Hematopoietic multipotent progenitor cell treated with erythropoietin and hydrocortisone succinate and interleukin-3 and kit ligand, for 17 days (in vitro differentiated cells): ENCODE measurements at places on chromosomes 4 and X.

- DNase-seq = no peak
Measured at GRCh38 chr4:168335621-168336020, 17.1 kb upstream of the DDX60 start.

GRCh38 chr4:179328627-179329026, 1886.4 kb upstream of the AGA start:
- no peak for DNase-seq

DNA sequence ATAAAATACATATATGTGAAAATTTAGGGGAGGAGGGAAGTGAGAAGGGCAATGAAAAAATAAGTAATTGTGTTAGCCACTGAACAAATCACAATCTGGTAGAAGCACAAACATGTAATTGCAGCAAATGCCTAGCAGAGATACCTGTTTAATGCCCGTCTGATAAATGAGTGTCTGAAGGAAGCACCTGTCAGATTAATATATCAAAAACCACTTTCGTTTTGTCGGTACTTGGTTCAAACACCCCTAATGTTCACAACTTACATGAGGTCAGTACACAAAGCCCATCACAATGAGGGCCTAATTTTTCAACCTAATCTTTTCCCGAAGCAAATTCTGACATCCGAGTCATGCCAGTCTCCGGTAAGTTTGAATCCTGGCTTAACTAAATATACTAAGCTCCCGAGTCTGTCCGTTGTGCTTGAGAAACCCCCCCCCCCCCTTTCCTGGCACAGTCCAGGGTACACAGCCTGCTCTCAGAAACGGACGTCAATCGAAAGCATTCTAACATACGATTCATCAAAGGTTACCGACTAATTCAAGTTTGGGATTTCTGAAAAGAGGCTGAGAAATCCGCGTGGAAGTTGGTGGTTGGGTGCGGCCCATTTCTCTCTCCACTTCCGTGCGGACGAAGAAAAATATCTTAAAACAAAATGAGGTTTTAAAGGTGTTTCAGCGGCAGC, 758 bp downstream of the SDAD1 start:
- no peak for DNase-seq

- DNase-seq = no peak
Measured at GRCh38 chr4:16199093-16199492, 27.2 kb downstream of the TAPT1 start.

DNA sequence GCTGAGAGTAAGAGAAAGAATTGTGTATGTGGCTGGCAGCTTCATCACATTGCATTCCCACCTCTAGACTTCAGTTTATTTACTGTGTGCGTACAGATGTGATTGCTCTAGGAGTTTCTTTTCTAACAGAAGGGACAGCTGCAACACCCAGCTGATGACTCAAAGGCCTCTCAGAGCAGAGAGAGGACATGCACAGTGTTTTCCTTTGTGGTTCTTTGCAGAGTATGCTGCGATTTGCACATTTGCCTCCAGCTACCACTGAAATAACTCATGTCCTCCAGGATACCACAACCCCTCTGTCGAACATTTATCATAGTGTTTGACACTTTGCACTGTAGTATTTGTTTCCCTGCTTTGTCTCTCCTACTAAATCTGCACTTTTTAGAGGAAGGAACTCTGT, 294.1 kb downstream of the STIM2 start:
- no peak for DNase-seq

GRCh38 chrX:139972629-139973624, 7.6 kb upstream of the CXorf66 start:
- no peak for DNase-seq

GRCh38 chr4:180160195-180160983, 2082.8 kb upstream of the TENM3 start:
- DNase-seq = no peak

- DNase-seq = no peak
Measured at GRCh38 chrX:12890467-12890866, 16.0 kb upstream of the TLR8 start.

DNA sequence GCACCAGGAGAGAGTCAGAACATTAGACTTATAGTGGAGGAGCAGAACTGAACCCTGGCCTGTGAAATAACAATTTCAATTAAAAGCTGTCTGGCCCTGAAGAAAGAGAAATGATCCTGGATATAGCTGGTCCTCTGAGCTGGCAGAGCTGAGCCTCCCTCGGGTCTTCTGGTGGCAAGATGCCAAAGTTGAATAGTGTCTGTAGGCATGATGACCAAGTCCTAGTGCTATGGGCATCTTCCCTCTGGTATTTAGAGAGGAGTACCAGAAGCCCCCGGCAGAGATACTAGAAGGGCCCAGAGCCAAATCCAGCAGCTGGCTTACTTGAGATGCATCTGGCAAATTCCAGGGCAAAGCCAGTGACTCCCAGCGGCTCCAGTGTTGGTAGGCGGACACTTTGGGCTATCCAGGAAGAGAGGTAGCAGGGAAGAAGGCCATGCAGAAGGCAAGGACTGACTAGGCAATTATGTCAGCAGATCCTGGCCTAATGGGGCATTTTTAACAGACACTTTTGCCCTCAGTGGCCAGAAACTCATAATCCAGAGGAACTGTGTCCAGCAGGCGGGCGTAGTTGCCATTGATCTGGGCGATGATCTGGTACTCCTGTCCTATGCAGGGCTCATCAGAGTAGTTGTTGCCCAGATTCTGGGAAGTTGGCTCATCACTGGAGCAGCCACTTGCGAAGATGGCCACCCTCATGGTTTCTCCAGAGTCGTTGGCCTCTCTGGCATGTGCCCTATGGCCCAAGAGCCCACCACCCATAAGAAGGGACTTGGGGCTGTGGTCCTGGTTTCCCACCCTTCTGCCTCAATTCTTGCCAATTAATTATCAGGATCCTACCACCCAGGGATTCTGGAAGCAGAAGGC, 17.9 kb downstream of the VSIG4 start:
- DNase-seq = no peak

DNA sequence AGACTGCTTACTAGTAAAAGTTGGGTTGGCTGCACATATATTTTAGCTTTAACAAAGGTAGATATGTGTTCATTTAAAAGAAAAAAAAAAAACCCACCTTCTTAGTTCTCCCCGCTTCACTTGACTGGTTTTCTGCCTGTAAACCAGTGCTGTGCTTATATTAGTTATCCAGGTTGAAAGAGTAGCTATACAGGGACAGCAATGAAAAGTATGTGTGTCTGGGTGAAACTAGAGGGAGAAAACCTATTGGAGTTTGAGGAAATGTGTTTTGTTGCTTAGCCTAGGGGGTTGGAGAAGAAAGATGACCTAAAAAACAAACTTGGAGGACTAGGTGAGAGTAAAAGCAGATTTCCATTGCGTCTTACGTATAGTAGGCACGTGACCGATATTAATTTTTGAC, 4.5 kb downstream of the JADE1 start:
- DNase-seq = no peak

- DNase-seq = no peak
Measured at GRCh38 chr4:97900229-97900628, 243.0 kb downstream of the STPG2 start.

- no peak for DNase-seq
Measured at GRCh38 chr4:145389550-145389949, 92.1 kb upstream of the SMAD1 start.

- DNase-seq = no peak
Measured at GRCh38 chr4:106707776-106708463, 328.2 kb downstream of the DKK2 start.

GRCh38 chrX:13064599-13065143, 20.3 kb upstream of the FAM9C start:
- no peak for DNase-seq

DNA sequence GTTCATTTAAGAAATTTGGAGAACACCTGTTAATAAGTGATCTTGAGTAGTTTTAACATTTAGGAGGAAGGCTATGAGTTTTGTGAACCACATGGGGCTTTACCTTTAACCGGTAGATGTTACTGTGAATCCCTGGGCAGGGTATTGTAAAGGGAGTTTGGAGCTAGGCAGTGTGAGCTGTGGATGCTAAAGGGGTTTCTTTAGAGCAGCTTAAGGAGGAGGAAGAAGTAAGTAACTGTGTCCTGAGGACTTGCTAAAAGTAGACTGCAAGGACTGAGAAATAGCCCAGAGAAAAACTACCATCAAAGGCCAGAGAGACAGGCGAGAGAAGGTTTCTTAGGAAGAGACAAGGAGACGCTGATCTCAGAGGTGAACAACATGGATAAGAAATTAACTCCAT, 5.6 kb downstream of the RHOH start:
- no peak for DNase-seq

GRCh38 chr4:106652095-106652494, 283.5 kb upstream of the GIMD1 start:
- DNase-seq = no peak

DNA sequence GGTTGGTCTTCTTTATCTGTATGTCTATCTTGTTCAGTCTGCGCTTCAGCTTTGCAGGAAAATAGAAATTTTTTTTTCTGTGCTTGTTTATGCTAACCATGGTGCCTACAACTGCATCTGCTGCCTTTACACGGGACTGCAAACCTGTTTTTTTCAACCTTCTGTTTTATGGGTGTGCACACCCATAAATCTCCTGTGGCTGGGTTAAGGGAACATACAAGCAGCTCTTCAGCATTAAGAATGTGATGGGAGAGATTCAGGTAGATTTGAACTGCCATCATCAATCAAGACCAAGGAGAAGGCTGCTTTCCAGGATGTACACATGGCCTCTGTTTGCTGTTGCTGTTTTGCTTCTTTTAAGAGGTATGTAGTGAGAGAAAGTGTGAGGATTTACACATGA, 502.9 kb downstream of the ANKRD50 start:
- DNase-seq = no peak

DNA sequence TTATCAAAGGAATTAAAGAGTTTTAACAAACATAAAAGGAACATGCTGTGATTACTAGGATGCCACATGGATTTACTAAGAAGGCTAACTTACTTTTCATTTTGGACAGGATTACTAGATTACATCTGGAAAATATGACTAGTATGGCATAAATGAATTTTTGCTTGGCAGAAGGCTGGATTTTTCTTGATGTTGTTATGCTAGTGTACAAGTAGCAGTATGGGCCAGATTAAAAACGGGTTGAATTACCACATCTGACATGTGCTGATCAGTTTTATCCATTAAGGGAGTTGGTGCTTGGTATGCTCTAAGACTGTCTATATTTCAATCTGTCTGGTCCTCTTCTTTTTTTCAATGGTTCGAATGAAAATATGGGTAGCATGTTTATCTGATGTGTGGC, 70.5 kb downstream of the JADE1 start:
- DNase-seq = no peak

DNA sequence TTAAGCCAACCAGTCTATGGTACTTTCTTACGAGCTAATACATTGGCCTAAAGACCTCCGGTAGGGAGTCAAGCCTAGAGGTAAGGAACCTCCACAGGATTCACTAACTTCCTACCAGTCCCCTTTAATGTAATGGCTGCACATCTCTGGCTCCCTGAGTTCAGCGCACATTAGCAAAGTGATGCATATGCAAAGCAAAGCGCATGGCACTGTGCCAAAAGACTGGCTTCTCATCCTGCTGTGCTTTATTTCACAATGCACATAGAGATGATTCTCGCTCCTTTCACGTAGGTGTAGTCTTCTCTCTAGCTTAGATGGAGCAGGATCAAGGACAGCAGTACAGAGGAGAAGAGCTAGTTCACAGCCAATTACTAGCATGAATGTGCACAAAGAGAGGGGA, 14.6 kb upstream of the CLTRN start:
- no peak for DNase-seq

GRCh38 chrX:23731951-23732350, 11.1 kb downstream of the ACOT9 start:
- no peak for DNase-seq

GRCh38 chr4:38176165-38176564, 216.0 kb downstream of the PTTG2 start:
- no peak for DNase-seq

DNA sequence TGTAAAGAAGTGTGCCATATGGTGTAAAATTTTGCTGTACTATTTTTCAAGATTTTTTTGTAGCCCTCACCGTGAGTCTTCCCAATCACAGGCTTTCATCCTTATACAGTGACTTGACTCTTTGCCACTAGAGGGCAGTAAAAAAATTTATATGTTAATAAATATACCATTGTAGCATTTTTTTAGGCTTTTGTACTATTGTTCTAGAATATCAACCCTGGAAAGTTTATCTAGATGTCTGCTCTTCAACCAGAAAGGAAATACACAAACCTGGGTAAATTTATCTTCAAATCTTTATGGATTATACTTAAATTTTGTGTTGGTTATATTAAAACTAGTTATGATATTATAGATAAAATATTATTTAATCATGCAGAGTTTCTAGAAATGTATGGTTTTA, 235.3 kb downstream of the TENM3 start:
- no peak for DNase-seq

GRCh38 chrX:39396358-39396995, 595.2 kb downstream of the MID1IP1 start:
- DNase-seq = no peak

- DNase-seq = no peak
Measured at GRCh38 chr4:171947400-171947799, 134.2 kb downstream of the GALNTL6 start.

- DNase-seq = no peak
Measured at GRCh38 chr4:150828159-150828558, 186.9 kb downstream of the LRBA start.

DNA sequence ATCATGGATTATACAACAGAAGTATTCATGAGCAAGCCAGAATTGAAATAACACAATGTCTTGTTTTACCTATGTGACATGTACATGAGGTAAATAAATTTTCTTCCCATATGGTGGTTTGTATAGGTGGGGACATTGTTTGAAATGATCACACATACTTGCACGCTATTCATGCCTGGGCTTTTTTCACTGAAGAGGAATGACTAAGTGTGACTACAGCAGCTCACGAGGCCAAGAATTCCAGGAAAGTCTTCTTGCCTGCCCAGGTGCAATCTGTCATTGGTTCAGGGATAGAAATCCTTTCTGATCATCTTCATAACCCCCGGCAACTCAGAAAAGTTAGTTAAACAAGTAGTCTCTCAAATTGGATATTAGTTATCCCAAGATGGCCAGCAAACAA, 36.3 kb upstream of the AREG start:
- DNase-seq = no peak

DNA sequence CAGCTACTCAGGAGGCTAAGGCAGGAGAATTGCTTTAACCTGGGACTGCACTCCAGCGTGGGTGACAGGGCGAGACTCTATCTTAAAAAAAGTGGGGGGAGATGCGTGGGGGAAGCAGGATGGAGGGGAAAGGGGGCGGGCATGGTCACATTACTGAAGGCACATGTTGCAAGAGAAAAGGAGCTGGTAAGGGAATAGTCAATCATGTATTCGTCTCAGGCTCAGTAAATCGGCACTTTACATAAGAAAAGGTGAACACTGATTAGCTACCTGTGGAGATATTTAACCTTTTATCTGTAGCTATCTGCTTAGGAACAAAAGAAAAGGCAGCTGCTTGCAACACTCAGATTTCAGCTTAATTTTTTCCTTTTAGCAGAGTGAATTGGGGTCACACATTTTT, 132.5 kb downstream of the PLS3 start:
- no peak for DNase-seq

- no peak for DNase-seq
Measured at GRCh38 chr4:2250357-2251072, 8.6 kb upstream of the HAUS3 start.

DNA sequence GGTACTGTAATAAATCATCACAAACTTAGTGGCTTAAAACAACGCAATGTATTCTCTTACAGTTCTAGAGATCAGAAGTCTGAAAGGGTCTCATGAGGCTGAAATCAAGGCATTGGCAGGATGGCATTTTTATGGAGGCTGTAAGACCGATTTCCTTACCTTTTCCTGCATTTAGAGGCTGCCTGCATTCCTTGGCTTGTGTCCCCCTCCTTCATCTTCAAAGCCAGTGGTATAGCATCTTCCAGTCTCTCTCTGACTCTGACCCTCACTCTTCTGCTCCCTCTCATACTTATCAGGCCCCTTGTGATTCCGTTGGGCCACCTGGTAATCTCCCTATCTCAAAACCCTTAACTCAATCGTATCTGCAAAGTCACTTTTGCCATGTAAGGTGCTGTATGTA, 258.2 kb upstream of the JADE1 start:
- no peak for DNase-seq
